ENCODE measurements at places on chromosomes 13 and 19.

DNA sequence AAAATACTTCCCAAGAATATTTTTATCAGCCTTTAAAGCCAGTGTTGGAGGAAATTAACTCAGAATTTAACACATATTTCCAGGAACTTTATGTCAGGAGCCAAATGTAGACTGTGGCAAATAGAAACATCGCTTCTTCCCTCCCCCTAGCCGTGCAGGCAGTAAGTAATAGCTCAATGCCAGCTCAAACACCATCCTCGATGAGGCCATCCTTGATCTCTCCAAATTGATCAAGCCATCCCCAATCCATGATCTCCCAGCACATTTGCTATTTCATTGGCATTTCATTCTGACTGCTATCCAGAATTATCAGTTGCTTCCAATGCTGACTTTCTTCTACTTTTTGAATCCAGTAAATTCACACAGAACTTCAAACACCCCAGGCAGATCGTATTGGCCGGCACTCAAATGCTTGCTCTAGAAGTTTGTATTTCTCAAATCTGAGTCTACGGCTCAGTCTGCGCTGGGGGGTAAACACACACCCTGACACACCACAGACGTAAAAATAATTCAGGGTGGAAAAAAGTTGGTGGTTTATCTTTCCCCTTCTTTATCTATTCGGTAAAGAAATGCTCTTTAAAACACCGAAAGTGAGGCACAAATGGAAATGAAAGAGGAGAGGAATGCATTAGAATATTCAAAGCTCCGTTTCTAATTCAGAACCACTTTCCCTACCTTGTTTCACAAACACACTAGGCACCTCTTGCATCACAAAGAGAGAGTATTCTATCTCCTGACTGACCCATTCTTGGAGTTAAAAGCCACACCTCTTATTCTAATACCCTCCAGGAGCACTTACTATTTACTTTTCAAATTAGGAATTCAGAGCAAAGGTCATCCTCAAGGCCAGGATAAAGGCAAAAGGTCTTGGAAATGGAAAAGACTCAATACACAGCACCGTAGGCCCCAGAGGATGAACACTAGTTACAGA, 991 bp downstream of the OBI1 start:
- DNase-seq: no peak

DNA sequence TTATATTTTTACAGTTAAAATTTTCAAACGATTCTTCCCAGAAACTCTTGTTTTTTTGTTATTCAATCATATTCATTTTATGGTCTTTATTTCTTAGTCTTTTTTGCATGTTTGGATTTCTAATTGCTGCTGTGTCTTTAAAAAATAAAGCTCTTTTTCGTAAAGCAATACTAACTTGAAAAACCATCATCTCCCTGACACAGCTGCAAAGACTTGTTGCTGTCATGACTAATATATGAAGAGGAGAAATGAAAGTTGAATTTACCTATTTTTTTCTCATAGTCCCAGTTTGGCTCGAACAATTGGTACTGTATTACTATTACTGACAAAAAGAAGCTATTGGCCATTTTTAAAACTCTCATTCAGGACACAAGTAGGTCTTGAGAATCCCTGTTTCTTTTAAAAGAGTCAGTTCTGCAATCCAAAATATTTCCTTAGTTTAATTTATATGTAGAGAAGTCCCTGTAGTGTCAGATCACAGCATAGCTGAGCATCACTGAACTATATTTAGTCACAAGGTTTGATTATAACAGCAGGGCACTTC, 12.1 kb upstream of the SPART start:
- no peak for DNase-seq

DNA sequence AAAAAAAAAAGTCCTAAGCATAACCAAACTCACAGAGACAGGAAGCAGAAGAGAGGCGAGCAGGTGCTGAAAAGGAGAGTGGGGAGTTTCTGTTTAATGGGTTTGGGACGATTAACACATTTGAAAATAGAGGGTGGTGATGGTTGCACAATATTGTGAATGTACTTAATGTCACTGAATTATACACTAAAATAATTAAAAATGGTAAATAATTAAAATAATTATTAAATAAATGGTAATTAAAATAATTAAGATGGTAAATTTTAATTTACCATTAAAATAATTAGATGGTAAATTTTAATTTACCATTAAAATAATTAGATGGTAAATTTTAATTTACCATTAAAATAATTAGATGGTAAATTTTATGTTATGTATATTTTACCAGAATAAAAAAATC, 74.8 kb upstream of the XPO4 start:
- DNase-seq: no peak

DNA sequence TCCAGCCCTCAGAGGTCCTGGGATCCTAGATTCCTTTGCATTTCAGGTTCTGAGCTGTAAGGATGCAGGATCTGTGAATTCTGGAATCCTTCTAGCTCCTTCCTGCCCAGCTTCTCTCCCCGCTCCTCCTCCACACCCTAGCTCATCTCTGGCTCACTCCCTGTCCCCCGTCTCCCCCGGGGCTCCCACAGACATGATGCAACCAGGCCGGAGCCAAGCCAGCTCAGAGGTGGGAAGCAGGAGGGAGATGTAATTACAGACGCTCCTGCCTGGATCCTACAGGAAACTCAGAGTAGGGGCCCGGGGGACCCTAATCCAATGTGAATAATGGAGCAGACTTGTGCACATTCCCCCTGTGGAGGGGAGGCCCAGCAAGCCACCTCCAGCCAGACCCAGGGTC, 4.5 kb downstream of the GNG8 start:
- DNase-seq: peak; percentile 12

- no peak for DNase-seq
These were observed 19.4 kb downstream of the EPS15L1 start for GRCh38 chr19:16452325-16452724.

- DNase-seq: no peak
These were observed 116.0 kb downstream of the ZNF536 start for GRCh38 chr19:30488191-30488590.

DNA sequence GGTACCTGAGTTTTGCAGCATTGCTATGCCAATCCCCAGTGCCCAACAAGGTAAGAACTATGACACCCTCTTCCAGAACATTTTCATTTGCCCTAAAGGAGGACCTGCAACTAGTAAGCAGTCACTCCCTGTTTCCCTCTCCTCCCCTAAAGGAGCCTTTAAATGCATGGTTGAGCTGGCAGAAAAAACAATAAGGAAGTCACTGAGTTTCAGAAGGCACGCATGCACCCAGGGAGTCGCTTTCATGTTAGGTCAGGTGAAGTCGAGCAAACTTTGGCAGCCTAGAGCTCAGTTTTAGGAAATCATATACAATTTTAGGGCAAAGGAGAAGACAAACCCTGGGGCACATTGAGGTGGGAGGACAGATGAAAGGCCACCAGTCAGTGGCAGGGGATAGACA, 11.8 kb downstream of the NLRP11 start:
- no peak for DNase-seq

GRCh38 chr13:109652531-109652930, 133.9 kb downstream of the IRS2 start:
- no peak for DNase-seq

GRCh38 chr19:4515732-4516131, 2.6 kb downstream of the PLIN4 start:
- DNase-seq: no peak

DNA sequence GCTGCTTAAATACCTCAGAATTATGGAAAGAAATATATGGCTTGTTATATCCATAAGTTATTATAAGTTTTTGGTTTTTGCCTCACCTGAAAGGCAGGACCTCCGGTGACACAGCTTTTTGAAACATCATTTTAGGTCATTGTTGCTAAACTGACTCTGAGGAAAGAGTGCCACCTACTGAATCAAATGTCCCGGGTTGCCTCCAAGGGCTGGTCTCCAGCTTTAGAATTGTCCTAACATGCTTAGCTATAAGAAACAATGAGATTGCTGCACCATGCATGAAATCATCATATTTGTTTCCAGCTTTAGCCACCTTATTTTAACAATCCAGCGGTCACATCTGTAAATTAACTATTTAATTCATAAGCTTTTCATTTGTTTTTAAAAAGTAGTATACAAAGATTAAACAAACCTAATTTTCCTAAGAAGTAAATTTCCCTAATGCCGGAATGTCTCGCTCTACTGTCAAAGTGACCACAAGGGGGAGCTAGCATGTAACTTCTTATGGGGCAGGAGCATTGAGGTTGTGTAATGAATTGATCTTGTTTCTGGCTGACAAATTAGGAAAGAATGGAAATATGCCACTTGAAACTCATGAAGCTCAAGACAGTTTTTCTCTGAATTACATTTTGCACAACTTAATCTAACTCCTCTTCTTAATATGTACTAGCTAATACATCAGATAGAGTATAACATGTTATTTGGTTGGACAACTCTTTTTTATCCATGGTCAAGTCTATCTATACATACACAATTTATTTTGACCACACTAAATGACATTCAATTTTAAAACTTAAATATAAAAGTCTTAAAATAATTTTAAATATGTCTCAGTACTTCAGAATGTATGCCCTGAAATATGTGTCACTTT, 6.7 kb upstream of the PCDH17 start:
- DNase-seq: peak; percentile 72

GRCh38 chr13:113589961-113590339, 5.4 kb downstream of the TFDP1 start:
- no peak for DNase-seq

DNA sequence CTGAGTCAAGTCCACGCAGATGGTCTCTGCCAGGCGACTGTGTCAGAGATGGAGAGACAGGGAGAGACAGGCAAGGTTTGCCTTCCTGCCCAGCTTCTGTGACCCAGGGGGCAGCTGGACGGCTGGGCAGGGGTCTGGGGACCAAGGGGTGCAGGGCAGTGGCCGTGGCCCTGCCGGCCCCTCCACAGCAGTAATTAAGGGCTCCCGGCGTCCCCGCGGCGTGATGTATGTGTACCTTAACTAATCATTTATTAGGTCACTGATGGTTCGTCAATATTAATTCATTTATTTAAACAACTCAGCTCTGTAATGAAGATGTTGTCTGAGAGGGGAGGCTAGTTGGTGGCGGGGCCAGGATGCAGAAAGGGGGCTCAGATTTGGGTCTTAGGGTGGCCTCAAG, 28.6 kb upstream of the TCF3 start:
- no peak for DNase-seq

DNA sequence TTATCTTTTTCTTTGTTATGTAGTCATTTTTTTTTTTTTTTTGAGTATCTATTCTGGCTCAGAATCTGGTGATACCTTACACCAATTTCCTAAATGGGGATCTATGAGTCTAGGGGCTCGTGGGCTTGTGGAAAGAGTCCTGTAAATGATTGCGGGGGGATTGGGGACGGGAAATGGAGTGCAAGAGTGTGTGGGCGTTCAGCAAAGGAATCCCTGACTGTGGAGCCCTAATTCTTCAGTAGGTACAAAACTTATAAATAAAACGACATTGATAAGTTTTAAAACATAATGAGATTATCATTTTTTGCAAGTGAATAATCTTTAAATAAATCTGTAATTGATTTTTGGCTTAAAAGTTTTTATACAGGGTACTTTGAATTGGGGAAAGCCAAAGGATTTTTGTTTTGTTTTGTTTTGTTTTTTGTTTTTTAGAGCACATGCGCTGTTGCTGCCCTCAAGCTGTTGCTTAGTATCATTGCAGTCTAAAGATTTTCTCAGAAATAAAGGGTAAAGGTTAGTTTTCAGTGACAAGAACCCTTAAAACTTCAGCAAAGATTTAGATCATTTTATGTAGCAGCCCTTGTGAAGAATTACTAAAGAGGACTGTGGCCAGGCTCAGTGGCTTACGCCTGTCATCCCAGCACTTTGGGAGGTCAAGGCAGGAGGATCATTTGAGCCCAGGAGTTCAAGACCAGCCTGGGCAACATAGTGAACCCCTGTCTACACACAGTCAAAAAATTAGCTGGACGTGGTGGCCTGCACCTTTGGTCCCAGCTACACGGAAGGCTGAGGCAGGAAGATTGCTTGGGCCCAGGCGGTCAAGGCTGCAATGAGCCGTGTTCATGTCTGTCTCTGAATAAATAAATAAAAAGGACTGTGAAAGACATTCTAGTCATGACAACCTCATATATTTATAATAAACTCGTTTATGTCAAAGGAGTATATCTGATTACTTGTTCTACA, 1.7 kb downstream of the ERCC5 start:
- no peak for DNase-seq

Measured in NCI-H524 (cell line).